GM23338 (cell line): ENCODE measurements at places on chromosomes 5 and 9.

DNA sequence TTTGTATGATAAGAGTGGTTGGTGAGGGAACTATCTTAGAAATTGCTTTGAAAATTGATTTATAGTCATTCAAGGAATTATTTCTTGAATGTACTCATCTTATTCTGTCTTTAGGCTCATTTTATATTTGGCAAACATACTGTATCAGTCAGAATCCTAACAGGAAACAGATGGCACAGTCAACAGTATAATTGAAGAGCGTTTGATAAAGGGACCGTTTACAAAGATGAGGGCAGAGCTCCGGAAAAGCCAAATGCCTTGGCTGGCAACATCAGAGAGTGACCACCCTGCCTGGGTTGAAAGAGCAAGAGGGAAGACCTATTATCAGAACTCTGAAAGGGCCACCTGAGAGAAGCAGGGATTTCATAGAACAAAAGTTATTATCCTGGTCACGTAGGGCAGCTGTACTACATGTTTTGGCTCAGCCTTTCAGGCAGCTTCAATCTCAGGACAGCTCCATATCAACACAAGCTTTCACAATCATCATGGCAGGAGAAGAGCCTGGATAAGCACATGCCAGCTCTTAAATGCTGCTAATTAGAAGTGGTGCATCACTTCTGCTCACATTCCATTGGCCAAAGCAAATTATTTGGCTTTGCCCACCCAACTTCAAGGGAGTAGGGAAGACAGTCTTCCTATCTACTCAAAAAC is 47.2 kb upstream of the ARL15 start:
- no peaks in the 10 kb centered on the region for H3K27me3 ChIP-seq
- no peak overlapping the region for H3K27ac ChIP-seq
- no peak overlapping the region for H3K4me3 ChIP-seq
- 0 out of 2 replicates have a peak, but pooled peaks cover 4% of the 10 kb centered on the region for H3K36me3 ChIP-seq

- DNase-seq = no peak
- peaks cover 6% of the 10 kb centered on the region; the same call in 1 of the 2 replicates for H3K36me3 ChIP-seq
- H3K4me1 ChIP-seq = 0 out of 2 replicates have a peak, but pooled peaks cover 5% of the 10 kb centered on the region
- H3K27me3 ChIP-seq = no peaks in the 10 kb centered on the region
- H3K27ac ChIP-seq = no peak overlapping the region
Measured at GRCh38 chr9:76092572-76092971, 202.1 kb downstream of the PCSK5 start.

GRCh38 chr5:123207081-123207537 is 118.1 kb downstream of the PRDM6 start:
- H3K27me3 ChIP-seq = no peaks in the 10 kb centered on the region
- no peaks in the 10 kb centered on the region for H3K36me3 ChIP-seq
- no peak overlapping the region for H3K4me3 ChIP-seq
- H3K4me1 ChIP-seq = peaks cover 18% of the 10 kb centered on the region

GRCh38 chr5:89308606-89309040 is 425.6 kb upstream of the MEF2C start:
- H3K4me3 ChIP-seq = no peak overlapping the region
- no peaks in the 10 kb centered on the region for H3K27me3 ChIP-seq
- H3K36me3 ChIP-seq = no peaks in the 10 kb centered on the region
- H3K4me1 ChIP-seq = no peaks in the 10 kb centered on the region
- H3K27ac ChIP-seq = no peak overlapping the region

- peak overlapping the region; percentile 40; the same call in 1 of the 2 replicates for H3K4me3 ChIP-seq
- H3K27ac ChIP-seq = no peak overlapping the region
- H3K4me1 ChIP-seq = no peaks in the 10 kb centered on the region
- peak; percentile 56 for DNase-seq
- H3K27me3 ChIP-seq = peaks cover 6% of the 10 kb centered on the region; the same call in 1 of the 2 replicates
Measured at GRCh38 chr5:144598451-144599068, 427.9 kb downstream of the KCTD16 start.

DNA sequence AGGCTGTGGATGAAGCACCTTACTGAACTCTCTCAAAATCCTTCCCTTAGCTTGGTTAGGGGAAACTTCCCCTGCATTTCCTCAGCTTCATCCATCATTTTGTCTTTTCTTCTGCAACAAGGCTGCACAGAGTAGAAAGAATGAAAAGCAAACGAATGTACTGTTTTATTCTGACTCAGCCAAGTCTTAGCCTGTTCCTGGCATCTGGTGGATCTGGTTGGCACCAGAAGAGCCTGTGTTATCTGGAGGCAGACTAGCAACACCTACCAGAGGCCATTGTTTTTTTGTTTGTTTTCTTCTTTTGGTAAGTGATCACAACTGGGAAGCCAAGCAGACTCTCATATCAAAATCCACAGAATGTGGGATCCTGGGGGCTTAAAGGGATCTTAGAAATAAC is 200.7 kb downstream of the FANCC start:
- no peaks in the 10 kb centered on the region for H3K36me3 ChIP-seq
- H3K27ac ChIP-seq = peak overlapping the region; percentile 42; the same call in 1 of the 2 replicates
- H3K27me3 ChIP-seq = no peaks in the 10 kb centered on the region
- H3K4me1 ChIP-seq = peaks cover 10% of the 10 kb centered on the region; the same call in 1 of the 2 replicates
- no peak for DNase-seq
- no peak overlapping the region for H3K4me3 ChIP-seq

DNA sequence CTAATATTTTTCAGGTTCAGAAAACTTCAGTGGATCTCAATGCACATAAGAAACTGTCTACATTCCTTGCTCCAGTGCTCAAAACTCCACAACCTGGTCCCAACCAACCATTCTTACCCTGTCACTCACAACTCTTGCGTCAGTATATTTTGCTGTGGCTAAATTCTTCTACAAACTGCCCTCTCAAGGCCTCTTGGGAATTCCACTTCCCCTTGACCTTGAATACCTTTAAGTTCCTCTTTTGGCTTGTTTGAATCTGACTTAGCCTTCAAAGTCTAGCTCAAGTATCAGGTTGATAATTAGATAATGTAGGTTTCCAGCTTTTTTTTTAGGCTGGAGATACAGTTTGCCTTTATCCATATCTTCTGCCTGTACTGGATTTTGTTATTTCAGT is 128.3 kb downstream of the SLF1 start:
- no peak overlapping the region for H3K27ac ChIP-seq
- DNase-seq = no peak
- no peaks in the 10 kb centered on the region for H3K27me3 ChIP-seq
- H3K36me3 ChIP-seq = no peaks in the 10 kb centered on the region
- no peak overlapping the region for H3K4me3 ChIP-seq

GRCh38 chr9:89323390-89323789 is 5.1 kb downstream of the SECISBP2 start:
- H3K27ac ChIP-seq = no peak overlapping the region
- no peak overlapping the region for H3K4me3 ChIP-seq
- 0 out of 2 replicates have a peak, but pooled peaks cover 6% of the 10 kb centered on the region for H3K4me1 ChIP-seq
- no peak for DNase-seq

DNA sequence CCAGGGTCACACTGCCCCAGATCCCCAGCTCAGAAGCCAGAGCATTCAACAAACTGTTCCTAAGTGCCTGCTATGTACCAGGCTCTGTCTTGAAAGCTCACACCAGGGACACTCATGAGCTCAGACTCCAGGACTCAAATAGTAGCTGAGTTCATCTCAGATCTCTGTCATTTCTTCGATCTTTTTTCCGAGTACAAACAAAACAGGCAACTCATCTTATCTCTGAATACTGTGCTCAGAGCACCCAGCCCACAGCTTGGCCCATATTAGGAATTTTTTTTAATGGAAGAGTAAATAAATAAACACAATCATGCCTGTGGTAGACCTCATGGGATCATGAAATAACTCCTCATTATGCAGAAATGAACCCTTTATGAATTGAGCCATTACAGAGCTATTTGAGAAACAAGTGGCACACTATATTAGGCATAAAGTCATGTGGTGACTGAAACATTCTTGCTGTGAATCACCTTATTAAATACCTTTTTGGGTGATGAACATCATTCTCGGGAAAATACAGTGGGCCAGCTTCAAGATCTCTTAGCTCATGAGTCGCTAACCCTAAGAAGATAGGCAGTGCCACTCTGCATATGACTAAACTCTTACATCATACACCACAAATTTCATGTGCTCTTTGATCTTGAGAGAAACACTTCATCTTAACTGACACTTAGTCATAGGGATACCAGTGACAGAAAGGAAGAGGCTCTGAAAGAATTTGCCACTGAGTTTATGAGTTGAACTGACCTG is 9.9 kb downstream of the SH3RF2 start:
- no peak overlapping the region for H3K4me3 ChIP-seq
- 0 out of 2 replicates have a peak, but pooled peaks cover 6% of the 10 kb centered on the region for H3K4me1 ChIP-seq
- H3K27ac ChIP-seq = no peak overlapping the region
- no peaks in the 10 kb centered on the region for H3K27me3 ChIP-seq

- DNase-seq = no peak
- H3K27me3 ChIP-seq = no peaks in the 10 kb centered on the region
- no peak overlapping the region for H3K27ac ChIP-seq
- no peak overlapping the region for H3K4me3 ChIP-seq
- H3K36me3 ChIP-seq = no peaks in the 10 kb centered on the region
Measured at GRCh38 chr9:22332202-22332601, 114.4 kb upstream of the DMRTA1 start.
